ENCODE measurements at places on chromosomes 4 and X. TPM values are rescaled to one million over a fixed set of nuclear protein-coding genes. Genes with fewer than 3 reads are reported as not detected.

TMSB4X gene
- total RNA-seq = 11,693 TPM

GRCh38 chr4:139740121-139740520 lies 74.5 kb downstream of the MGST2 start:
- DNase-seq = no peak

FGFBP1 gene
- not detected for total RNA-seq

BEX4 gene
- total RNA-seq = 89.6 TPM

DNA sequence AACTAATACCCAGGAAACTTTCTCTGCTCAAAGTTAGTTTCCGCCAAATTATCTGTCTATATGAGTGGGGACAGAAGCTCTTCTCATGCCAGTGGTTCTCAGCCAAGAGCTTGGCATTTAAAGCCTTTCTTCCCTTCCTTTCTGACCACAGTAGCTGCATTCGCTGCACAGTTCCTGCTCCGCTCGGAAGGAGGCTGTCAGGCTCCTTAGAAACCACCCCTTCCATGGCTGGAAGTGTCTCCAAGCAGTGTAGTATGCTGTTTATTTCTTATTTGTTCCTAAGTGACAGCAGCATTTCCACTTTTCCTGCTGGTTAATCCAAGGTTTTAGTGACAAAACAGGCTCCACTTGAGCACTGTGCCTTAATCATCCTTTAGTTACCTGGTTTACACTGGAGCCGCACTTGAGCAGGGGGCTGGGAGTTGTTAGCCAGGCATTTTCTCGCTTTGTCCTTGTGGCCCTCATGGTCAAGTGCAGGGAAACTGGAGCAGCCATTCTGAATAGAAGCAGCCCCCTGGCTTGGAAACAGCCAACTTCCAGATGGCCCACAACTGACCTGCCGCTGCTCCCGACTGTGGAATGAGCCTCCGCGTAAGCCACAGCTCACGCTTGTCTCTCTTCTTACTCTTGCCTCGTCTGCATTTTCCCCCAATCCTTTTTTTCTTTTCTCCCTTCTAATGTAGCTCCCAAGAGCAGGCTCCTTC lies 739.4 kb upstream of the TENM3 start:
- DNase-seq = no peak

GRCh38 chr4:52848254-52848653 lies 13.9 kb upstream of the RASL11B start:
- DNase-seq = no peak

DNA sequence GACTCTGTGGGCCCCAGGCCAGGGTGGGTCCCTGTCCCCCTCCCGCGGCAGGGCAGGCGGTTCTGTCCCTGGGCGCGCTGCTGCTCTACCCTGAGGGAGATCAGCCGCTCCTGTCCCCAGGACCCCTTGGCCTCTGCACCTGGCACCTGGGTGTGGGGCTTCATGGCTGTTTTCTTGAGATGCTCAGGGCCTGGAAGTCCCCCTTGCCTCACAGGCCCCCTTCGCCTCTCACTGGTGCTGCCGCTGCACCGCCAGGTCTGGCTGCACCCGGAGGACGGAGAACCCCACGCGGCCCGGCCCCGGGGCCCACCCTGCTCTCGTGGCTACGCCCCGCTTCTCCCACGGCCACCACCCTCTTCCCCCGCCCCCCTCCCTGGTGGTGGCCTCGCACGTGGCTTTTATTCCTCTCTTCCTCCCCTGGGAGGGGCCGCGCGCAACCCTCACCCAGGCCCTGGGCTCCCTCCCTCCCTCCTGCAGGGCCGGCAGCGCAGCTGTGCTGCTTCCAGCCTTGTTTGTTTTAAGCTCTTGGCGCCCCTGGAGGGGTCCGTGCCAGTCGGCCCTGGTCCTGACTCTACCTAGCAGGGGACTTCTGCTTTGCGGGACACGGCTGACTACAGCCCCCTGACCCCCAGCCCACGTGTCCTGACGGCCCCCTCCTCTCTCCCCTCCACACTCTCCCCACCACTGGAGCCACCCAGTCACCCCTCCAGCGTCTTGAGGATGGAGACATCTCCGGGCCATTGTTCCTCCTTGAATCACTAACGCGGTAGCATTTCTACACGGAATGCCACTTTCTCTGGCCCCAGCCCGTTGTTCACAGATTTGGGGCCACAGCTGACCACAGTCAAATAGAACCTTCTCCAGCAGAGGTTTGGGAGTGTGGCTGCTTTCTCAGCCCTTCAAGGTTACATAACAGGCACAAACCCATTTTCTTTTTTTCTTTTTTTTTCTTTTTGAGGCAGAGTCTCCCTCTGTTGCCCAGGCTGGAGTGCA lies 20.6 kb upstream of the CLDN24 start:
- peak; percentile 69 for DNase-seq

- peak; percentile 22 for DNase-seq
Measured at GRCh38 chrX:51894697-51895336, 1.4 kb downstream of the MAGED1 start.

GRCh38 chrX:318739-319578 lies at the start of gene GTPBP6:
TSS of gene GTPBP6 (minus strand) at chrX:318796. CDS start at chrX:318787, 9 bp downstream.
- peak; percentile 98 for DNase-seq

- no peak for DNase-seq
Measured at GRCh38 chr4:2008671-2008920, 178 bp downstream of the NELFA start.

DNA sequence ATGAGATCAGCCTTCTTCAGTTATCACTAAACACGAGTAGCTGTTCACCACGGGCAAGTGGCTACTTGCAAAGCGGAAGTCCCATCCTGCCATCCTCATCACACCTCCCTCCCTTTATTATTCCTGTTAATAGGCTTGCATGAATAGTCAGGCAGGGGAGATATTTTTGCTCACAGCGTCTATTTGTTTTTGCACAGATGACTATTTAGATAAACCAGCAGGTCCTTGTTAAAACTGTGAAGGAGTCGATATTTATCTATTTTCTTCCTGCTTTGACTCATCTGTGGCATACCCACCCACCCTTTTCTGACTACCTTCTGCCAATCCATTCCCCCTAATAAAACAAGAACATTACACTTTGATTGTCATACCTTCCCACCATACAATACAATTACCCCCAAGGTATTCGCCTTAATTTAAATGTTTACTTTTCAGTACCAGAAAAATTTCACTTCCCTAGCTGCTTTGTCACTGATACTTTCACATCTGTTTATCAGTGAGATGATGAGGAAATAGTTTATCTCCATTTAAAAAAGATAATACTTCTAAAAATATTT lies 96.6 kb upstream of the BANK1 start:
- no peak for DNase-seq

DNA sequence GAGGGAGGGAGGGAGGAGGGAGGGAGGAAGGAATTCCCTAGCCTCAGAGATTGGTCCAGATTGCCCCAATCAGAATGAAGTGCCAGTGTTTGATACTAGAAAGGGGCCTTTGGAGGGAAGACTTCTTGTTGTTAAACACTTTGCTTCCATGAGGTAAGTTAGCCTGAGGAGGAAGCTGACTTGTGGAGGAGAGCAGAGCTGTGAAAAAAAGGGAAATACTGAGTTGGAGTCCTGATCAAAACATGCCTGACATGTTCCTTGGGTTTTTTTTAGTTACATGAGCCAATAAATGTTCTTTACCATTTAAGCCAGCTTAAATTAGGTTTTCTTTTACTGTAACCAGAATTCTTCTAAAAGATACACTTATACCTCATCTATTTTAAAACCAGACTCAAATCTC lies 57.6 kb downstream of the GSX2 start:
- DNase-seq = no peak
